ENCODE measurements at places on chromosomes 16 and 17. TPM values are rescaled to one million over a fixed set of nuclear protein-coding genes. Genes with fewer than 3 reads are reported as not detected.

DNA sequence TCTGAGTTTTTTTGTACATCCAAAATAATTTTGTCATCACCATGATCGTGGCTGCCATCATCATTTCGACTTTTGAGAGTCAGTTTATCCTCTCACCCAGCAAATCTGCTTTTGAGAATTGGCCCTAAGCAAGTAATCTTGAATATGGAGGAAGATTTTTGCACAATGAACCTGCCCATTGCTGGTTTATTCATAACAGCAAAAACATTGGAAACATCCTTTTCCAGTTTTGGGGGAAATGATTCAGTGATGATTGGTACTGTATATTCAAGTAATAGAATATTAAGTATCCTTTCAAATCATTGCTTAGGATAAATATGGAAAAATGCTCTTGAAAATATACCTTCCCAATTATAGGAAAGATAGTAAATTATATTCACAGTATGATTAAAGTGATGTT, 53.1 kb downstream of the PRKCA start:
- DNase-seq, result no peak

The CACNA1H gene
- 21.3 TPM for total RNA-seq

DNA sequence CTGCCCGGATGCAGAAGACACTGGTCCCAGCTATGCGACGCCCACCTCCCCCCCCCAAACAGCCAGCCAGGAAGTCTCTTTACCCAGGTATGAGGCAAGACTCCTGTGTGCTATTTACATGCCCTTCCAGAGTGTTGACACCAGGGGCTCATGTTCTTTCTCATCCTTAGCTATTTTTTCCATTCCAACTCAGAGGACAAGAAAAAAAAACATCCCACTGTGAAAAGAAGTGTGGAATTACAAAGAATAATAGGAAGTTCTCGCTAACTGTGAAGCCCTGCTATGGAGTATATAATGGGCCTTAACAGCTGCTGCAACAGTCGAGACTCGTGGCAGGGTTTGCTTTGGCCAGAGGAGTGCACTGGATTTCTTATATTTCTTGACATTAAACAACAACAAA, 584.9 kb downstream of the CDH13 start:
- no peak for DNase-seq

- DNase-seq, result no peak
Measured at GRCh38 chr16:30524575-30525568, 1.5 kb downstream of the ZNF768 start.

The TMIGD1 gene
- not detected for total RNA-seq

DNA sequence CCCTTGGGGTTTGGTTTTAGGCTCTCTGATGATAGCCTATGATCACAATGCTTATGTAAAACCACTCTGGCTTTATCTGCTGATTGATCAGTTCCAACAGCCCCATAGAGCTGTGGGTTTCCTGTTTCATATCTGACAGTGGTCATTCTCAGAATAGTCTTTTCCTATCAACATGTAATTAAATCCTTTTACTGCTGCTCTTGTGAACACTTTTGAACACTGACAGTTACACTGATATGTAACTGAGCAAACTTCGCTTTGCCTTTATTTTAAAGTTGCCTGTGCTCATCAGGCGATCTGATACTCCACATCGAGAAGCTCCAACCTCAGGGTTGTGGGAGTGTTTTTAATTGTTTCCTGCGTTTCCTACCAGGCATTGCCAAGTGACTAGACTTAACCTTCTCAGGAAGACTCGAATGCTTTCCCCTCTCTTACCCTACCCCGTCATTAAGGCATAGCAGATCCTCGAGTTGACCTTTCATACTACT, 17.3 kb upstream of the CLEC18B start:
- no peak for DNase-seq

- DNase-seq, result no peak
Measured at GRCh38 chr16:2481676-2482075, 6.7 kb downstream of the TBC1D24 start.

DNA sequence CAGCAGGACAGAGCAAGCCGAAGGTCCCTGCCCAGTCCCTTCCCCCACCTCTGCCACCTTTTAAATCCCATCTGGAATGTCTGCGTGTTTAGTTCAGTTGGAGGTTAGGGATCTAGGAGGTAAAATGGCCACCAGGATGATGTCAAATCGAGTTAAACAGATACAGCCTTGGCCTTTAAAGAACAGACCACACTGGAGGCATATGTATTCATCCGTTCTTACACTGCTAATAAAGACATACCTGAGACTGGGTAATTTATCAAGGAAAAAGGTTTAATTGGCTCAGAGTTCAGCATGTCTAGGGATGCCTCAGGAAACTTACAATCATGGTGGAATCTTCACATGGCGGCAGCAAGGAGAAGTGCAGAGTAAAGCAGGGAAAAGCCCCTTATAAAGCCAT, 167.8 kb upstream of the CACNG5 start:
- DNase-seq, result no peak

DNA sequence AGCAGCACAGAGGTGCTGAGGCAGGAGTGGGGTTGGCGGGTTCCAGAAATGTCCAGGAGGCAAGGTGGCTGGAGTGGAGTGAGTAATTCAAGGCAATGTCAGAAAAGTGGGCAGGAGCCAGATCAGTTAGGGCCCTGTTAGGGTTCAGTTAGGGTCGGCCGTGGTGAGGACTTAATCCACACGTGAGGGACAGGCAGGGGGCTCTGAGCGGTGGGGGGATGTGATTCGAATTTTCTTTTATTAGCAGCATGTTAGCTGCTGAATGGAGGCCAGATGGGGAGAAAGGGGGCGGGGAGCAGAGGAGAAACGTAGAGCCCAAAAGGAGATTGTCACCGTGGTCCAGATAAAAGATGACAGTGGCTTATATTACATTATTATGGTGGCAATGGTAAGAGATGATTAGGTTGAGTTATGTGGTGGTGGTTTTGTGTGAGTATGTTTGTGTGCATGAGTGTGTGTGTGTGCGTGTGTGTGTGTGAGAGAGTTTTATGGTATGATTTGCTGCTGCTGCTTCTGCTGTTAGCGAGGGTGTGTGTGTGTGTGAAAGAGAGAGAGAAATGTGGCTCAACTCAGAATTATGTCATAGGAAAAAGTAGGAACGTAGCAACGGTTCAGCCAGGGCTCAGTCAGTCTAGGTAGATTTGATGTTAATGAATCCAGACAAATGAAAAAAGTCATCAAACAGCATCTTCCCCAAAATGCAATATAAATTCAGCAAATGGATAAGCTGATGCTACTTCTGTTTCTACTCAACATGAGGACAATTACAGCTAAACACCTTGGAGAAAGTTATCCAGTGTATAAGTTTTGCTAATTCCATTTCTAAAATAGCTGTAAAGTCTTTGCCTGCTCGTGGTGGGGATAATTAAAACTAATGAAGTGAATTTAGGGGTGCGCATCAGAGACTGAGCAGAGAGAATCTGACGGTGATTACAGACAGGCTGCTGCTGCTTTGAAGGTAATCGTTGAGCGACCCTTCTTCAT, 390.6 kb downstream of the HAPSTR1 start:
- no peak for DNase-seq

The MAP2K4 gene
- 28.5 TPM for total RNA-seq

DNA sequence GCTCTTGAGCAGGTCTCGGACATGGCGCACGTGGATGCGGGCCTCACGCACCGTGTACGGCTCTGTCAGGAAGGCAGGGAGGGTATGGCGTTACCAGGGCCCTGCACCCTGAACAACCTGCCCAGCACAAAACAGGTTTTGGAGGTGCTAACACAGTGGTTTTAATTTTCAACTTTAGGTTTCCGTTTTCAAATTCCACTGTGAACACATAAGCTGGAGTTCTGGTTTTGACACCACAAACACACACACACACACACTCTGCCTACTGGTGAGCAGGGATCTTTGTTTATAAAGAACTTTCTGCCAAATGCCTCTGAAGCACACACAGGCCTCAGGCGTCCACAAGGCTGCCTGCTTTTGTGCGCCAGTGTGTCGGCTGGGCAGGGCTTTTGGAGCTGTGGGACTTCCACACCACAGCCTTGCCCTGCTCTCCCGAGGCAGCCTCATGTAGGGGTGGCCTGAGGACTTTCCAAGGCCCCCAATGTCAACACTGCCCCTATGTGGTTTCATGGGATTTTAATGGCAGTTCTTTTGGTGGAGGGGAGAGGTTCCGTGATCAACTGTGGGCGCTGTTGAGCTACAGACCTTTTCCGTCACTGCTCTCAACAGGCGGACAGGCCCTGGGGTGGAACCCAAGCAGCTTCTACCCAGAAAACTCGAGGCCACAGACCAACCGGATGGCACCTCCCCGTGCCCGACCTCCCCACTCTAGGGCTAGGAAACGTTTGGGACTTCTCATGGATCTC, 9.4 kb downstream of the CLUH start:
- DNase-seq, result no peak

- DNase-seq, result peak; percentile 78
Measured at GRCh38 chr16:46427340-46428107, 193.7 kb downstream of the SHCBP1 start.
